CD4-positive, alpha-beta T cell (primary cell): ENCODE measurements at places on chromosomes 4 and X.
A peak's percentile ranks its signal among the peaks of the same experiment; 100 is the strongest.

GRCh38 chr4:76309939-76310550, 3.5 kb downstream of the STBD1 start:
- peaks cover 24% of the 10 kb centered on the region for H3K4me1 ChIP-seq
- H3K27me3 ChIP-seq: no peaks in the 10 kb centered on the region
- no peak overlapping the region for H3K4me3 ChIP-seq
- H3K27ac ChIP-seq: no peak overlapping the region

GRCh38 chrX:38862100-38862499, 60.8 kb downstream of the MID1IP1 start:
- H3K27ac ChIP-seq: no peak overlapping the region
- H3K36me3 ChIP-seq: no peaks in the 10 kb centered on the region
- H3K4me3 ChIP-seq: no peak overlapping the region
- DNase-seq: no peak
- no peaks in the 10 kb centered on the region for H3K4me1 ChIP-seq

DNA sequence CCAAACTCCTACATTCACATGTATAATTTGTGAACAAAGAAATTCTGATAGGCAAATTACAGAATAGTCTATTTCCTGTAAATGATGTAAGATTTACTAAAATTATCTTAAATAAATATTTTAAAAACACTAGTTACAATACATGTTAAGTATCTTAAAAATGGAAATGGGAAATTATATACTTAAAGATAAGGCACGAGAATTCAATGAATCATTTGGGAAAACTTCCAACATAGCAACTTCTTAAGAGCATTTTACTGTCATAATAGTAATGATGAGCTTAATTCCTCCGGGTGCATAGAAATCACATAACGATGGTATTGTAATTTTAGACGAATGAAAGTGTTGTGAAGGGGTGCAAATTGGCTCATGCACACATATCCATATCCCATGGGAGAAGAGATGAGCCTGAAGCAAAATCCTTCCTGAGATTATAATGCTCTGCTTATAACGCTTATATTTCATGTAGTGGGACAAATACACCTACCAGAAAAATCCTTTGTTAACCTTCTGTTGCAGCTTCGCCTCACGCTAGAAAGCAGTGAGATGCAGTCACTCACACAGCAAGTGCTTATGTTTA, 873.5 kb downstream of the PDHA2 start:
- no peaks in the 10 kb centered on the region for H3K36me3 ChIP-seq
- H3K27ac ChIP-seq: no peak overlapping the region
- H3K4me1 ChIP-seq: no peaks in the 10 kb centered on the region

DNA sequence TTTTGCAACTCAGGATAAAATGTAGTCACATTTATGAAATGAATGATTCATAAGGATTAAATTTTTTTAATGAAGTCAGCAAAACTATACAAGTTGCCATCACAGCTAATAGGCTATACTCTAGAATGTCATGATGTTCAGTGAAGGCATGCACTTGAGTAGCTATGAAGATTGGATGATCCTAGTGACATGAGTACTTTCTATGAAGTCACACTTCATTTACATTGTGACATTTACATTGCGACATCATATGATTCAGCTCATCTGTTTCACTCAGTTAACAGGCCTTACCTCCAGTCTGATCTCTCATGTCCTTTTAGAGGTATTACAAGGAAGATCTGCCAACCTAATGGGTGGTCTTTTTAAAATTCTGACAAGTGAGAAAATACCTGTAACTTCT, 82.7 kb upstream of the FGF13 start:
- H3K36me3 ChIP-seq: no peaks in the 10 kb centered on the region
- no peaks in the 10 kb centered on the region for H3K27me3 ChIP-seq
- DNase-seq: no peak
- no peak overlapping the region for H3K4me3 ChIP-seq
- no peaks in the 10 kb centered on the region for H3K4me1 ChIP-seq

- no peaks in the 10 kb centered on the region for H3K36me3 ChIP-seq
- H3K4me1 ChIP-seq: no peaks in the 10 kb centered on the region
- H3K4me3 ChIP-seq: no peak overlapping the region
These were observed 100.6 kb downstream of the CHIC2 start for GRCh38 chr4:53963781-53964180.

- H3K4me1 ChIP-seq: no peaks in the 10 kb centered on the region
- H3K27ac ChIP-seq: no peak overlapping the region
- no peak for DNase-seq
- H3K4me3 ChIP-seq: no peak overlapping the region
These were observed 16.0 kb downstream of the HTR2C start for GRCh38 chrX:114599911-114600310.

- H3K4me1 ChIP-seq: no peaks in the 10 kb centered on the region
- H3K36me3 ChIP-seq: peaks cover 17% of the 10 kb centered on the region
- H3K27me3 ChIP-seq: no peaks in the 10 kb centered on the region
- no peak overlapping the region for H3K27ac ChIP-seq
- H3K4me3 ChIP-seq: no peak overlapping the region
These were observed 3.2 kb downstream of the PRDX4 start for GRCh38 chrX:23670528-23670927.

DNA sequence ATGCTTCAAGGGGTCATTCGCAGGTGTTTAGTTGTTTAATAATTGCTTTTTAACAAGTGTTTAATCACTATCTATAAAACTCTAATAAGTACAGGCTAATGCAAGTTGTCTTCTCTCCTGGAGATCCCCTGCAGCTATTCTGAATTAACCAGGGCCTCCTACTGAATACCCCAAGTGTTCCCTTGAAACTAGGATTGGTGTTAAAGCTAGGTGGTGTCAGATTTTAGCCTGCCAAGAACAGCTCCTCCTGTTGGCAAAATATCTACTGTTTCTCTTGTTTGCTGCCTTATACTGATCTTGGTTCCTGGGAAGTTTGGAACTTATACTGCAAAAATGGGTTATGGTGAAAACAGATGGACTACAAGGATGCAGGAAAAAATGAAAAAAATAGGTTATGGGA, 26.1 kb upstream of the TMEM154 start:
- H3K27ac ChIP-seq: no peak overlapping the region
- no peak for DNase-seq

DNA sequence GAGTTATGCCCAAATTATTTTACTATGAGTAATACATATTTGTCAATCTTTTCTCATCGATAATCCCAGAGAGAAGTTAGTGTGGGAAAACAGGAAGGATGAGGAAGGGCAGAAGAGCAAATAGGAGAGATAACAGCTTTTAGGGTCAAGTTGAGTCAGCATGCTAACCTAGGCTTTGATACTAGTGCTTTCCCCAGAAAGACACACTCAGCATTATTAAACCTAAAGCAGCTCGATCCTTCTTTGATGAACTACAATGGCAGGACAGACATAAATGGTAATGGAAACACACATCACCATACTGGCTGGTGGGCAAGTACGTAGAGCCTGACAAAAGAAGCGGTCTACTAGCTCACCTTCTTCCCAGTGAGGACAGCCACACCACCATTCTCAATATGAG, 20.5 kb downstream of the AIFM1 start:
- no peak for DNase-seq
- no peaks in the 10 kb centered on the region for H3K27me3 ChIP-seq
- H3K4me3 ChIP-seq: no peak overlapping the region

DNA sequence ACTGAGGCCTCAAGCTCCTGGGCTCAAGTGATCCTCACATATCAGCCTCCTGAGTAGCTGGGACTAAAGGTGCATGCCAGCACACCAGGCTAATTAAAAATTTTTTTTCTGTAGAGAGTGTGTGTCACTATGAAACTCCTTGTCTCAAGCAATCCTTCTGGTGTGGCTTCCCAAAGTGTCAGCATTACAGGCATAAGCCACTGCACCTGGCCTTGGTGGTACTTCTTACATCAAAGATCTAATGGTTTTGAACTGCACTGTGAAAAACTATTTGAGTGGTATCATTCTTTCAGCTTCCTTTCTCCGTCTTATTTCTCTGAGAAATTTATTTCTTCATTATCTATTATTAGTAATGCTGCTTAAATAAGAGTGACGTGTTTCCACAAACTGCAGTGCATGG, 98.5 kb downstream of the UNC5C start:
- no peak overlapping the region for H3K27ac ChIP-seq
- H3K27me3 ChIP-seq: no peaks in the 10 kb centered on the region
- H3K4me1 ChIP-seq: no peaks in the 10 kb centered on the region

DNA sequence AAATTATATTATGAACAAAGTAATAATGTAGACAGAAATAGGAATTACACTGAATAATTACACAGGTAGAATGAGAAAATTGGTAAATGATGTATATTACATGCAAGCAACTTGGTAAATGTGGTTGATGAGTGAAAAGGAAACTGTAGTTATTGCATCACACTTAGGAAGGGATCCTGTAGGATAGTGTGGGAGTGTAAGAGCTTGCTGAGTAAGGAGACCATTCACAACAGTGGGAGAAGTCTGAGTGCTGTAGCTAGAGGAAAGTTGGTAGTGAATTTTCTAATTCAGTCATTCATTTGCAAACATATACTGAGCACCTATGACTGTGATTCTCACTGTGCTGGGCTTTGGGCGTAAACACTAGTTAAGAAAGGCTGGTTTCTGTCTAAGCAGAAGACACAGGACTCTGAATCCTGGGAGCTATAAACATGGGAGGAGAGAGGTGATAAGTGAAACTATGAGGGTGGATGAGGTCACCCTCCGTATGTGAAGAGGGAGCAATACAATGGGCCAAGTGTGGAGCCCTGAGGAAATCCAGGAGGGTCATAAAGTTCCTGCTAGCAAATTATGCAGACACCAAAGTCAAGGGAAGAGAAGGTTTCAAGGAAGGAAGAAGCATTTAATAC, 14.2 kb upstream of the CPE start:
- no peaks in the 10 kb centered on the region for H3K36me3 ChIP-seq
- H3K27ac ChIP-seq: no peak overlapping the region
- no peak for DNase-seq
- H3K4me3 ChIP-seq: no peak overlapping the region
- H3K4me1 ChIP-seq: no peaks in the 10 kb centered on the region

DNA sequence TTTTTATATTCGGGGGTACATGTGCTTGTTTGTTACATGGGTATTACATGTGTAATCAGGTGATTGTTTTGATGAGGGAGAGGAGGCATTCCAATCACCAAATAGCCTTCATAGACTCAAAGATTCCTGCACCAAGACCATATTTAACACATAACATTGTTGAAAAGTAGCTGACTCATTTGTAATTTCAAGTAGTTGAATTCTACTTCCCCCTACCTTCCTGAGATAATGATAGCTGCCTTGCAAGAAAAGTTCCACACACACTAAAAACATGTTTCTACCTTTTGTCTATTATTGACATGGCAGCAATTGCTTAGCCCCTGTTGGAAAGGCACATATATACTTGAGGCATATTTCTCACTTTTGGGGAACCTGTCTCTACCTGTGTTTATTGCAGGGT, 16.1 kb downstream of the PGAM4 start:
- H3K27ac ChIP-seq: no peak overlapping the region
- no peaks in the 10 kb centered on the region for H3K27me3 ChIP-seq
- H3K36me3 ChIP-seq: no peaks in the 10 kb centered on the region
- no peak for DNase-seq
- no peak overlapping the region for H3K4me3 ChIP-seq

GRCh38 chrX:136665258-136665900, 17.4 kb downstream of the CD40LG start:
- H3K27ac ChIP-seq: no peak overlapping the region
- H3K36me3 ChIP-seq: peaks cover 70% of the 10 kb centered on the region
- no peak for DNase-seq
- H3K4me1 ChIP-seq: peaks cover 82% of the 10 kb centered on the region

- no peaks in the 10 kb centered on the region for H3K36me3 ChIP-seq
- H3K27ac ChIP-seq: no peak overlapping the region
- H3K4me3 ChIP-seq: no peak overlapping the region
- H3K4me1 ChIP-seq: no peaks in the 10 kb centered on the region
- H3K27me3 ChIP-seq: no peaks in the 10 kb centered on the region
- no peak for DNase-seq
These were observed 46.9 kb upstream of the PABPC1L2A start for GRCh38 chrX:73126240-73126639.

DNA sequence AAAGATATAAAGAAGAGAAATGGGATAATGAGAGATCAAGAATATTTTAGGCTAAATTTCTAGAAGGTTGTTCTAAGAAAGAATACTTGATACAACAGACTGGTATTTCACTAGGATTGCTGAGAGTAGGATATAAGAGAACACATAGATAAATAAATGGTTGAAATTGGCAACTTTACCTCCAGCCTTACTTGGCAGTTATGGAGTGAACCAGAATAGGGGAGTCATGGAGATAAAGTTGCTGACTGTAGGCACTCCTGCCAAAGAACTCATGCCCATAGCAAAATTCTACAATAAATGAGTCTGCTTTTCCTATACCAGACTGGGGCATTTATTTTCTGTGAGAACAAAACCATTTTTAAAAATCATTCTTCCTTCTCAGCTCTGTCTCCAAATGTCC, 26.4 kb upstream of the MMRN1 start:
- no peaks in the 10 kb centered on the region for H3K36me3 ChIP-seq
- H3K4me1 ChIP-seq: no peaks in the 10 kb centered on the region
- no peak overlapping the region for H3K4me3 ChIP-seq
- no peak for DNase-seq
- H3K27me3 ChIP-seq: no peaks in the 10 kb centered on the region

DNA sequence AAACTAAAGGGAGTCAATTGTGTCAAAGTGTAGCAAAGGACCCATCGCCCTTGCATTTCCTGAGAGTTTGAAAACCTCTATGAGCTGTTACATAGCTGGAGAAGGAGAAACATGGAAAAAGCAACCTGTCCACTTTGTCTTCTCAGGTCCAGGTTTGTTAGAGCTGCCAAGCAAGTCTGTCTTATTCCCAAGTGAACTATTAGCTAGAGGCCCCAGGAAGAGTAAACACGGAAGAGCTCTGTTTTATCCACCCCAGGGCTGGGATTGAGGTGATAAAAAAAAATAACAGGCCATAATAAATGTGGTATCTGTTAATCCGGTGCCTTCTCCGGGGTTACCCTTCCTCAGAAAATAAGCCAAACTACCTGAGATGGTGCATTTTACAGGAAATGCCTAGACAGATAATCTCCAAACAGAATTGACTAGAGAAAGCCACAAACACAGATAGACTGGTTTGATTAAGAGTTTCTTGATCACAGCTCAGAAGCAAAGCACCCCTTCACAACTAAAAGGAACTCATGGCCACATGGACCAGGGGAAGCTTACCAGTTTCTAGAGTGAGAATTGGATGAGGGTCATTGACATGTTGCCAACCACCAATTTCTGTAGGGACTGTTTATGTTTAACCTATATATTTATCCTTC, 35.9 kb upstream of the RELL1 start:
- H3K4me1 ChIP-seq: peaks cover 6% of the 10 kb centered on the region
- no peak overlapping the region for H3K27ac ChIP-seq
- no peak for DNase-seq
- no peak overlapping the region for H3K4me3 ChIP-seq
- no peaks in the 10 kb centered on the region for H3K36me3 ChIP-seq
- H3K27me3 ChIP-seq: no peaks in the 10 kb centered on the region

GRCh38 chr4:123291329-123291728, 105.3 kb upstream of the SPRY1 start:
- DNase-seq: no peak
- no peaks in the 10 kb centered on the region for H3K27me3 ChIP-seq
- no peaks in the 10 kb centered on the region for H3K4me1 ChIP-seq
- no peak overlapping the region for H3K27ac ChIP-seq

GRCh38 chr4:152628128-152628527, 51.7 kb downstream of the TMEM154 start:
- no peak overlapping the region for H3K27ac ChIP-seq
- H3K27me3 ChIP-seq: no peaks in the 10 kb centered on the region
- H3K36me3 ChIP-seq: peaks cover 23% of the 10 kb centered on the region

GRCh38 chr4:142846729-142847596, 862 bp upstream of the INPP4B start:
- H3K4me1 ChIP-seq: peaks cover 24% of the 10 kb centered on the region
- no peaks in the 10 kb centered on the region for H3K36me3 ChIP-seq
- DNase-seq: peak; percentile 66
- H3K27me3 ChIP-seq: peaks cover 12% of the 10 kb centered on the region
- H3K4me3 ChIP-seq: peak overlapping the region; percentile 67
